ENCODE measurements at places on chromosomes 12 and 14. TPM values are rescaled to one million over a fixed set of nuclear protein-coding genes. Genes with fewer than 3 reads are reported as not detected.

Gene TSHR
- 0.75 TPM for total RNA-seq

Gene OR6C2
- not detected for total RNA-seq

Gene EXOC3L4
- total RNA-seq: not detected

Gene PRB2
- not detected for total RNA-seq

Gene BDKRB1
- not detected for total RNA-seq

Gene FAM181A
- not detected for total RNA-seq

Gene SLC7A8
- 1.9 TPM for total RNA-seq

Gene CYP46A1
- 0.51 TPM for total RNA-seq

All from T-cell (primary cell).